Liver (tissue), 10 donors: ENCODE measurements at places on chromosomes 2 and 18. TPM values are rescaled to one million over a fixed set of nuclear protein-coding genes. Genes with fewer than 3 reads are reported as not detected.
A peak's percentile ranks its signal among the peaks of the same experiment; 100 is the strongest.

DNA sequence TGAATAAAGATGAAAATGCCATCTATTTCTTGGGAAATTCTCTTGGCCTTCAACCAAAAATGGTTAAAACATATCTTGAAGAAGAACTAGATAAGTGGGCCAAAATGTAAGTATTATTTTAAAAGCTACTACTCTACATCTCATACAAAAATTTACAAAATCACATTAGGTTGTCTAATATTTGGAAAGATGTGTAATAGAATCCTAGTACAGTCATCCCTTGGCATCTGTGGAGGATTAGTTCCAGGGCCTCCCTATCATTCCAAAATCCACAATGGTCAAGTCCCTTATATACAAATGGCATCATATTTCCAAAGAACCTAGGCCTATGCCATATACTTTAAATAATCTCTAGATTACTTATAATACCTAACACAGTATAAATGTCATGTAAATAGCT is 41.2 kb downstream of the KYNU start:
- no peak for DNase-seq

POTEC gene
- not detected for total RNA-seq

SERPINE2 gene
- 0.92 TPM for total RNA-seq

DNA sequence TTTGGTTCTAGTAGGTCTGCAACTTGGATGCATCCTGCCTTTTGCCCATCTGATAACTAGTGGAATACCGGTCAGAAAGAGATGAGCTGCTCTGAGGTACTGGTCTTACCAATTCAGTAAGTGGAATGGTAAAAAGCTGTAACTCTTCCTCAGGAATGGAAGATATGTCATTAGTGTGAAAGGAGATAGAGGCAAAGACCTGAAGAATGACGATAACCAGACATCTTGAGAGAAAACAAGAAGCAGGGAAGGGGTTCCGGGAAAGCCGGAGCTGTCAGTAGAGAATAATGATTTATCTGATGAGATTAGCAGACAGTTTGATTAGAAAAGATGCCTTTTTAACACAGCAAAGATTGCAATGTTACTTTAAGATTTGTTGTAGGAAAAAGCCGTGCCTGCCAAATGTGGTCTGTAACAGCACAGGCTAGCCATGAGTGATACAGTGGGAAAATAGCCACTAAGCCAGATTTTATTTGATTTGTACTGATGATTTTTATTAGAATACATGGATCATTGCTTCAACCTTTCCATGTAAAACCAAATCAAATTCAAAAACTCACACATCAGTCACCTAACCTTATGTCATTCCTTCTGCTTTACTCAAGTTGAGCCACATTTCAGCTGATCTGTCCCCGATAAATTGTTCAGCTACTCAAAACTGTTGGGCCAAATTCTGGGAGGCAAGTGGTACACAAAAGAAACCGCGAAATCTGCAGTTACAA is 110.0 kb downstream of the TCF4 start:
- no peak for DNase-seq

DNA sequence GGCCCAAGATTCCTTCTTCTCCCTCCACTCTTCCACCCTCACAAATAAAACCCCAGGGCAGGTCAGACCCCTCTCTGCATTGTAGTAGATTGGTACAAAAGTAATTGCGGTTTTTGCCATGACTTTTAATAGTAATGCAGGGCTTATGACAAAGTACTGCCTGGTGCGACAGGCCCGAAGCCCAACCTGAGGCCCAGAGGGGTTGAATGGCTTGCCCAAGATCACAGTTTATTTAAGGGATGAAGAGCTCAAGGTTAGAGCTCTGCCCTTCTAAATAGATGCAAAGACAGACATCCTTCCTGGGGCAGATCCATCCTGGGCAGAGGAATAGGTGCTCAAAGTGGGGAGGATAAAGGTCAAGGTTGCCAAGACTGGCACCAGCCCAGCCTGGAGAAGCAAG is 899 bp upstream of the PSTPIP2 start:
- DNase-seq, result no peak

LOXHD1 gene
- total RNA-seq, result 0.09 TPM

SERPINB10 gene
- total RNA-seq, result 4.6 TPM

G6PC2 gene
- not detected for total RNA-seq

DNA sequence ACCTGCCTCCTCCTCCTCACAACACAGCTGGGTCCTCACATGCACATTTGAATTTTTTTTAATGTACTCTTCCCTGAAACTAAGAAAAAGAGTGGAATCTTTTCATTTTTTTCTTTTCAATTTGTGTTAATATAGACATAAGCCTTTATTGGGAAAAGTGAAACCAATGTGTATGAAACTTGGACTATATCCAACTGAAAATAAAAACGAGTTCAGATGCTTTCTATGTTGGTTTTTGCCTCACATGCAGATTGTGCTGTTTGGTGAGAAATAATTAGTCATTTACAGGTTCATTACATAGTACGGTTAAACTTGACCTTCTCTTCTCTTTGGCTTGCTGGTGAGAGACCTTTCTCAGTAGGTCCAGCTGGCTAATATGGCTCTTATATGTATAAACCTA is 515.2 kb upstream of the FANCL start:
- DNase-seq, result no peak

DNA sequence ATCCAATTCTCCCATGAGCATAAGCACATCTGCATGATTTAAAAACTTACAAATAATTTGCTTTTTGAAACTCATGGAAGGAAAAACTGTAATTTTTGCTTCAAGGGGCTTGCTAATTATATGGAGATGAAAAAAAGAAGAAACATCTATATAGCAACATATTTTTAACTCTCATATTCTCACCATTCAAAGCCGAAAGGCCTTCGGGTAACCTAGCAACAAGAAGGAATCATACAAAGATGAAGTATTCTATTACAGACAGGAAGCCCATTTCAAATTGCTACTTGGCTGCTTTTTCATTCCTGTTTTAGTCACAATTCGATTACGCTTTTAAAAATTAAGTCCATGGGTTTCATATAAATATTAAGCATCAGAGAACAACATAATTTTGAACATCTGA is 39.2 kb upstream of the RNU4ATAC start:
- DNase-seq, result no peak

ABCB11 gene
- 74.3 TPM for total RNA-seq

DNA sequence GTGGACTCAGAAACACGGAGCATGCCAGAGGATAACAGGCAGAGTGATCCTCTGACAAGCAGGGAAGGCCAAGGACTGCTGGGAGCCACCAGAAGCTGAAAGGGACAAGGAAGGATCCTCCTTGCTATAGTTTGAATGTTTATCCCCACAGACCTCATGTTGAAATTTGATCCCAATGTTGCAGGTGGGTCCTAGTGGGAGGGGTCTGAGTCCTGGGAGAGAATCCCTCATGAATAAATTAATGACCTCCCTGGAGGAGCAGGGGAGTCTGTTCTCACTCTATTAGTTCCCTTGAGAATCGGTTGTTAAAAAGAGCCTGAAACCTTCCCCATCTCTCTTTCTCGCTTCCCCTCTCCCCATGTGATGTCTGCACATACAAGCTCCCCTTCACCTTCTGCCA is 124.4 kb downstream of the FBXO15 start:
- no peak for DNase-seq

DNA sequence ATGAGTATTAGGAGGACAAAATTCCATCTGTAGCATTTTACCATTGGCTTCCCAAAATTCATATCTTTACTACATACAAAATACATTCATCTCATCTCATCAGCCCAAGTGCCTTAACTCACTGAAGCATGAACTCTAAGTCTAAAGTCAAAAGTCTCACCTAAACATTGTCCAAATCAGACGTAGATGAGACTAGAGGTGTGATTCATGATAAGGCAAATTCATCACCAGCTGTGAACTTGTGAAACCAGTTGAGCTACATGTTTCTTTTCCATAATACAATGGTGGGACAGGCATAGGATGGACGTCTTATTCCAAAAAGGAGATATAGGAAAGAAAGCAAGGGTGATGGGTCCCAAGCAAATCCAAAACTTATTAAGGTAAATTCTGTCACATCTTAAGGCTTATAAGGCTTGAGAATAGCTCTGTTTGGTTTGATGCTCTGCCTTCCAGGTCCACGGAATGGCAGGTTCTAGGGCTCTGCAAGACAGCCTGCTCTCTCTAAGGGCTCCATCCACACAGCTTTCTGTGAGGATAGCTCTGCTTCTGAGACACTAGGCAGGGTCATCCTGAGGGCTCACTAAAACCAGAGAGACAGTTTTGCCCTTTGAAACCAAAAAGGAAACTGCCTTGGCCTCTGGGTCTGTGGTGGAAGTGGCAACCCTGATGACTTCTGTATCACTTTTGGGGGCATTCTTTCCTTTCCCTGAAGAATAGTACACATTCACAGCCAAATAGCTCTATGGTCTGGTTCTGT is 9.6 kb downstream of the IFIH1 start:
- DNase-seq, result no peak

GRCh38 chr2:181178823-181179412 is 198.5 kb downstream of the UBE2E3 start:
- DNase-seq, result no peak

- no peak for DNase-seq
These were observed 193.5 kb upstream of the TCF4 start for GRCh38 chr18:55781481-55781957.

DNA sequence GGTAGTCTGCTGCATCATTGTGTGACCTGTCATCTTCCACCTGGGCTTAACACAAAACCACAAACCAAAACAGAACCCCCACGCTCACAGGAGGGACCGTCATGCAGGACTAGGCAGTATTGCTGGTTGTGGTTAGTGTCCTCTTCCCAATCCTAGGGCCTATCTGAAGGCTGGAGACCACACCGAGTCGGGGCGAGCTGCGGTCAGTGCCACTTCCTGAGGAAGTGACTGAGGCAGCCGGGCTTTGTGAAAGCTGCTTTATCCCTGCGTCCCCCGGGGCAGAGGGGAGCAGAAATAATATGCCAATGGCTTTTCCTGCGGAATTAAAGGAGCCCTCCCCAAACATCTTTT is 22.9 kb downstream of the ZNF532 start:
- DNase-seq, result no peak

GRCh38 chr2:54629914-54630857 is 93.3 kb upstream of the EML6 start:
- peak; percentile 66 for DNase-seq

DNA sequence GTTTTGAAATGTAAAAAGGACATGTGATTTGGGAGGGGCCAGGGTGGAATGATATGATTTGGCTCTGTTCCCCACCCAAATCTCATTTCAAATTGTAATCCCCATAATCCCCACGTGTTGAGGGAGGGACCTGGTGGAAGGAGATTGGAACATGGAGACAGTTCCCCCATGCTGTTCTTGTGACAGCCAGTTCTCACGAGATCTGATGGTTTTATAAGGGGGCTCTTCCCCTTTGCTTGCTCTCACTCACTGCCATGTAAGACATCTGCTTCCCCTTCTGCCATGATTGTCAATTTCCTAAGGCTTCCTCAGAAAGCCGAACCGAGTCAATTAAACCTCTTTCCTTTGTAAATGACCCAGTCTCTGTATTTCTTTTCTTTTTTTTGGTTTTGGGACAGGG is 39.2 kb downstream of the FECH start:
- DNase-seq, result no peak

DNA sequence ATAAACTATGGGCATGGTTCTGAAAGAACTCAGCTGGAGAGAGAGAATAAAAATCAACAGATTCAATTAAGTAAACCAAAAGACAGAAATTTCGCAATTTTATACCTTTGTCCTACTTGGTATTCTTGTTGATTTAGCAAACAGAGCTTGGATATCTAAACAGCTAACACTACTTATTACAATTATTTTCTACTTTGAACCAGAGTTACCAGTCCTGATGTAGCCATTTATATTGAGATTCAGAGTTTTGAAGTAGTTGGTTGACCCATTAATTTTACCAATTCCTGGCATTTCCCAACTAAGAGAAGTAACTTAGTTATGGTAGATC is 48.9 kb downstream of the ASXL2 start:
- DNase-seq, result no peak

MAP3K20 gene
- 16.8 TPM for total RNA-seq

HRH4 gene
- 0.17 TPM for total RNA-seq

CHRND gene
- not detected for total RNA-seq

DNA sequence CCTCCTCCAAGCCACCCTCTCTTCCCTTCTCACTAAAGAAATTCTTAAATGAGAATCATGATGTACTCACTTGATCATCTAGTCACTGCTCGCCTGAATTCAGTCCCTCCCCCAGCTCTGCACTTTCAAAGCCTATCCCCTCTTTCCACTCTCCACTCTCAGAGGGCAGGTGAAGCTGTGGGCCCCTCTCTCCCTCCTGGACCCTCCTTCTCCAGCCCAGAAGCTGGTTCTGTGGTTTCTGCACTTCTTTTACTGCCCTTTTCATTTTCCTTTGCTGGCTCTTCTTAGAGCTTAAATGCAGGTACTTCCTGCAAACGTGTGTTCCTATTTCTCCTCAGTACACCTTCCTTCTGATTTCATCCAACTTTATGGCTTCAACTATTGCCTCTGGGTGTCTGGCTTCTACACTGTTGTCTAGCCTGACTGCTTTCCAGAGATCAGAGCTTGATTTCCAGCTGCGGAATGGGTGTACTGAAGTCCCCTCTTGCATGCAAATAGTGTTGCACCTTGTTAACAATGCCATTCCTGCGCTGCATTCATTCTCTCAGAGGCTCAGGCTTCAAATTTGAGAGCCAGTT is 15.3 kb upstream of the TXNDC2 start:
- no peak for DNase-seq

DNA sequence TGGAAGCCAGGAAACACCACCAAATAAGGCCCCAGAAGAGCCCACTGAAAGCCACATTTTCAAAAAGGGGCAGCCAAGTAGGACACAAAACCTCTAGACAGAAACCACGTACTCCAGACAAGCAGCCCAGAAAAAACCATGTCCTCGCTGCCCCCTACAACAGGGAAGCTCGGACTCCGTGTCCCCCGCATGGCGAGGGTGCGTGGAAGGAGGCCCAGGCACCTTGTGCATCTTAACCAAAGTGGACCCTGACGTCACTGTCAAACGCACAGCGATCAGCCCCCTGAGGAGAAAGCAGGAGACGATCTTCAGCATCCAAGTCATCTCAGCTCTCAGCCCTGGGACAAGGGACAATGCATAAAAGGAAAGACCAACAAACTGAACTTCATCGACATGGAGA is 168.4 kb downstream of the EIPR1 start:
- DNase-seq, result no peak

ANKRD44 gene
- 18.2 TPM for total RNA-seq

COBLL1 gene
- 114 TPM for total RNA-seq

DNA sequence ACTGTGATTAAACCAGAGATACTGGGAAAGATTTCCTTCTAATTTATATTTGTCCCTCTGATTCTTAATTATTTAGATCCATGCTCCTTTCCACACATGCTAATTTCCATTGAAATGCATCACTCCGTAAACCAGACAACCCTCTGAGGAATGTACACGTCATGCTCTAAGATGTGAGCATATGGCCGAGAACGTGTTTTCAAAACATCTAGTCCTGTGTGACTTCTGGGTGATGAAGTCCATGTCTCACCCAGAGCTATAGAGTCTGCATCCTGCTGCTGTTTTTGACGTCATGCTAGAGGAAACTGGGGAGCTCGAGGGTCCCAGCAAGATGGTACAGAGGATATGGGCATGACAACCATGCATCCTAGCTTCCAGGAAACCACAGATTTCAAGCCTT is 53.6 kb downstream of the CAPN13 start:
- DNase-seq, result no peak

GRCh38 chr2:230412846-230413245 is 3.2 kb upstream of the SP100 start:
- no peak for DNase-seq

KLHL30 gene
- not detected for total RNA-seq

GAL3ST2 gene
- total RNA-seq, result 0.23 TPM

C2orf81 gene
- total RNA-seq, result 0.23 TPM

- no peak for DNase-seq
These were observed at the start of gene MALL for GRCh38 chr2:110115291-110116032. MALL (minus strand) TSS chr2:110115822; CDS start chr2:110115792, 30 bp downstream.

STAT4 gene
- 7.9 TPM for total RNA-seq
